ENCODE measurements at places on chromosomes 7 and 10.

- no peak for DNase-seq
These were observed 14.0 kb upstream of the PTTG1IP2 start for GRCh38 chr7:90455163-90456030.

DNA sequence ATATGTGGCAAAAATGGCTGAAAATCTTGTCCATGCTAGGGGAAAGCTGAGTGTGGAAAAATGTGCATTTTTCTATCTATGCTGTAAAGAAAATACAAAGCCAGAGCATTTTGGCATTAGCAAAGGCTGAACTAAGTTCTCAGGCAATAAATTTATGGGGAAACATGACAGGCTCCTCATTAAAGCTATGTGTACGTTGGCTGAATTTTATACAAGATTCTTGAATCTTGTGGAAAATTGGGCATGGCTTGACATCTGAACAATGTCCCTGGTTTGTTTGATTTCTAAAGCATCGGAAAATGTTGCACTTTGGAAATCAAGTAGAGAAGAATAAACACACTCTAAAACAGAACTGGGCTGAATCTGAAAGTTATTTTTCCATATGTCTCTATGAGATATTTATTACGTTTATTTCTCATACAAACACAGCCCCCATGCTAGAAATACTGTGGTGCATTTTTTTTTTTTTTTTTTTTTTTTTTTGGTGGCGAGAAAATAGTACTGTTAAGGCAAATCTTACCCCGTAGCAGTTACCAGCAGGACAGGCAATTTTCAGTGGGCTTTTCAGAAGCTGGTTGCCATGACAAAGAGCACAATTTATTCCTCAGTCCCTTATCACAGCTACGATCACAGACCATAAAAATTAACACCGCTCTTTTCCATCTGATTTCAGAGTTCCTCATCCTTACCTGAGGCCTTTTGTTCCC is 16.9 kb downstream of the CPA1 start:
- DNase-seq = no peak

- no peak for DNase-seq
These were observed 138.1 kb downstream of the WDR11 start for GRCh38 chr10:120989279-120989678.

DNA sequence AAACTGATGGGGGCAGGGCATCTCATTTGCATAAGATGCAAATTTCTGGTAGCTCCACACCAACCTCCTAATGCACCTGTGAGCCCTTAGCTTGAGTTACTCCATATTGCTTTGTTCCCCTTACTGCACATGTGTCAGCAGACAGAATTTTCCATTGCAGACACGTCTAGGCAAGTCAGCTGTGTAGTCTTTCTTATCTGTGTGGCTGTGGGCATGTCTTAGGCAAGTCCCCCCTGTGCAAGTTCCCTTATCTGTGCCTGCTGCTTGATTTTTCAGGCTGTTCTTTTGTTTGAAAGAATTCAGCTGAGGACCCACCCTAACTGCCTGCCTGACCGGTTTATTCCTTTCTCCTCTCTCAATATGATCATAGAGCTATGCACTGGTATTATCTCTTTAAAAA is 28.5 kb upstream of the TRIM24 start:
- no peak for DNase-seq

DNA sequence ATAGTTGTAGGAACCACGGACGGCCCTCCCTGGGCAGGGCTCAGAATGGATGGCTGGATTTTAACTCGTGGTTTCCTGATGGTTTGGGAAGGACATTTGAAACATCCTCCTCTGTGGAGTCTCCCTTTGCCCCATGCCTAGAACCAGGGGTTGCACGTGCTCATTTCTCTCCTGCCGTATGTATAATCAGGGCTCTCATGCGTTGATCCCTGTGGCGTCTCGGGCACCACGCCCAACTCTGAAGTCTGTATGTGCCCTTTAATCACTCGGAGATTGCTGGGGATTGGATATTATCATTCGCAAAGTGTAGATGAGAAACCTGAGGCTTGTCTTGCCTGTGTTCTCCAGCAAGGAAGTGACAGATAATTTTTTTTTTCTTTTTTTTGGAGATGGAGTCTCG is 257.1 kb downstream of the CAMK1D start:
- DNase-seq = no peak
